ENCODE measurements at places on chromosomes 4 and X.

GRCh38 chrX:54991706-54992105, 2.3 kb downstream of the PFKFB1 start:
- no peaks in the 10 kb centered on the region for H3K36me3 ChIP-seq
- DNase-seq: no peak
- no peak overlapping the region for H3K4me3 ChIP-seq
- no peaks in the 10 kb centered on the region for H3K4me1 ChIP-seq
- no peaks in the 10 kb centered on the region for H3K27me3 ChIP-seq

- DNase-seq: no peak
- H3K4me3 ChIP-seq: no peak overlapping the region
- H3K27ac ChIP-seq: no peak overlapping the region
- no peaks in the 10 kb centered on the region for H3K4me1 ChIP-seq
- no peaks in the 10 kb centered on the region for H3K36me3 ChIP-seq
Measured at GRCh38 chr4:3836756-3837601, 70.8 kb downstream of the ADRA2C start.

- H3K36me3 ChIP-seq: no peaks in the 10 kb centered on the region
- H3K4me1 ChIP-seq: no peaks in the 10 kb centered on the region
- DNase-seq: no peak
- H3K27me3 ChIP-seq: no peaks in the 10 kb centered on the region
Measured at GRCh38 chr4:165720411-165721082, 152.5 kb upstream of the TLL1 start.

- no peak overlapping the region for H3K4me3 ChIP-seq
- DNase-seq: no peak
- H3K36me3 ChIP-seq: no peaks in the 10 kb centered on the region
- H3K4me1 ChIP-seq: no peaks in the 10 kb centered on the region
Measured at GRCh38 chr4:137664416-137664815, 132.1 kb upstream of the PCDH18 start.

GRCh38 chrX:155880586-155881157, 473 bp upstream of the VAMP7 start:
- no peak for DNase-seq
- no peaks in the 10 kb centered on the region for H3K27me3 ChIP-seq
- H3K4me1 ChIP-seq: peaks cover 22% of the 10 kb centered on the region
- peak overlapping the region; percentile 92 for H3K4me3 ChIP-seq
- H3K36me3 ChIP-seq: peaks cover 2% of the 10 kb centered on the region
- peak overlapping the region; percentile 95 for H3K27ac ChIP-seq

- H3K4me1 ChIP-seq: peaks cover 5% of the 10 kb centered on the region
- H3K4me3 ChIP-seq: no peak overlapping the region
- no peaks in the 10 kb centered on the region for H3K27me3 ChIP-seq
- H3K36me3 ChIP-seq: peaks cover 7% of the 10 kb centered on the region
- DNase-seq: peak; percentile 35
- H3K27ac ChIP-seq: no peak overlapping the region
Measured at GRCh38 chr4:151117371-151117962, 18.0 kb downstream of the RPS3A start.

GRCh38 chr4:87489678-87490077, 39.5 kb downstream of the SPARCL1 start:
- no peaks in the 10 kb centered on the region for H3K36me3 ChIP-seq
- H3K4me3 ChIP-seq: no peak overlapping the region
- peaks cover 6% of the 10 kb centered on the region for H3K4me1 ChIP-seq
- H3K27me3 ChIP-seq: peaks cover 7% of the 10 kb centered on the region
- H3K27ac ChIP-seq: no peak overlapping the region

DNA sequence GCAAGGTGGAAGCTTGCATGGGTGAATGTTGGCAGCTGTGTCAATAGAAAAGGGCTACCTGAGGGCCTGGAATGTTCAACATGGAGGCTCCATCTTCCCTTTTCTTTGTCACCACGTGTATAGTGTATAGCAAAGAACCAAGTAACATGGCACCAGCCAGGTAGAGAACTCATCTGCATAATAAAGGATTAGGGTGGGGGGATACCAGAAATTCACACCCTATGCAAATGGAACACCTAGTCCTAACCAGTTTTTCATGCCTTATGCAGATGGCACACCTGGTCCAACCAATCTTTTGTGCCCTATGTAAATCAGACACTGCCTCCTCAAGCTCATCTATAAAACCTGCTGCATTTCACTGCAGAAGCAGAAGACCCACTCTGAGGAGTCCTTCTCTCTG, 169.6 kb upstream of the GLRA2 start:
- H3K36me3 ChIP-seq: no peaks in the 10 kb centered on the region
- DNase-seq: no peak
- no peak overlapping the region for H3K4me3 ChIP-seq
- no peaks in the 10 kb centered on the region for H3K4me1 ChIP-seq

GRCh38 chr4:148926276-148927260, 484.4 kb upstream of the NR3C2 start:
- no peaks in the 10 kb centered on the region for H3K27me3 ChIP-seq
- no peaks in the 10 kb centered on the region for H3K4me1 ChIP-seq
- no peak overlapping the region for H3K4me3 ChIP-seq
- no peaks in the 10 kb centered on the region for H3K36me3 ChIP-seq
- no peak for DNase-seq

DNA sequence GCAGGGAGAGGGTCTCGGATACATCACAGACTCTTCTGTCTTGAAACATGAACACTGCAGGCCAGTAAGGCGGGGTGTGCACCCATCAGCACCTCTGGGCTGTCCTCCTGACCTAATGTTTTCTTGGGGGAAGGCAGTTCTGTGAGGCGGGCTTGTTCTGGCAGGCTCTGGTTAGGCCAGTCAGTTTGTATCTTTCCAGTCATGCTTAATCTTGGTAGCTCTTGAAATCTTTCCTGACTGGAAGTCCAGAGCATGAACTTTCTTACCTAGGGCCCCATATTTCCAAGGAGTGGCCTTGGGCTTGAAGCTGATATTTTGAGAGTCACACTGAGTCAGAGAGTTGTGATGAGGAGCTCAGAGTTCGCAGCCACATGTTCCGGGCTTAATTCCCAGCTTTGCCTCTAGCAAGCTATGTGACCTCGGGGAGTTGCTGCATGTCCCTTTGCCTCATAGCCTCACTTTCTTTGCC, 54.2 kb upstream of the RASSF6 start:
- peaks cover 3% of the 10 kb centered on the region for H3K27me3 ChIP-seq
- no peaks in the 10 kb centered on the region for H3K36me3 ChIP-seq
- DNase-seq: no peak
- H3K4me1 ChIP-seq: no peaks in the 10 kb centered on the region
- no peak overlapping the region for H3K27ac ChIP-seq
- H3K4me3 ChIP-seq: no peak overlapping the region

DNA sequence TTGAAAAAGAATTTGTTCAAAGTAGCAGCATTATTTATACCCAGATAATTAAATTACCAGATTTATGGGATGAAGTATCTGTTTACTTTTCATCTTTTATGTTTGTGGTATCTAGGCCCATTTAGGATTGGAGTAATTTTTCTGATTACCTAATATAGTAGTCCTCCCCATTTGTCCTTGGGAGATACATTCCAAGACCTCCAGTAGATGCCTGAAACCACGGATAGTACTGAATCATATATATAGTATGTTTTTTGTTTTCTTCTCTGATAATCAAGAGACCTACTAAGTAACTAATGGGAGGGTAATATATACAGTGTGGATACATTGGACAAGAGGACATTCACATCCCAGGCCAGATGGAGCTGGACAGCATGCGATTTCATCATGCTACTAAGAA, 30.7 kb upstream of the PTPN13 start:
- H3K27me3 ChIP-seq: peaks cover 9% of the 10 kb centered on the region
- peaks cover 2% of the 10 kb centered on the region for H3K4me1 ChIP-seq
- no peak overlapping the region for H3K27ac ChIP-seq
- no peak for DNase-seq
- no peaks in the 10 kb centered on the region for H3K36me3 ChIP-seq

DNA sequence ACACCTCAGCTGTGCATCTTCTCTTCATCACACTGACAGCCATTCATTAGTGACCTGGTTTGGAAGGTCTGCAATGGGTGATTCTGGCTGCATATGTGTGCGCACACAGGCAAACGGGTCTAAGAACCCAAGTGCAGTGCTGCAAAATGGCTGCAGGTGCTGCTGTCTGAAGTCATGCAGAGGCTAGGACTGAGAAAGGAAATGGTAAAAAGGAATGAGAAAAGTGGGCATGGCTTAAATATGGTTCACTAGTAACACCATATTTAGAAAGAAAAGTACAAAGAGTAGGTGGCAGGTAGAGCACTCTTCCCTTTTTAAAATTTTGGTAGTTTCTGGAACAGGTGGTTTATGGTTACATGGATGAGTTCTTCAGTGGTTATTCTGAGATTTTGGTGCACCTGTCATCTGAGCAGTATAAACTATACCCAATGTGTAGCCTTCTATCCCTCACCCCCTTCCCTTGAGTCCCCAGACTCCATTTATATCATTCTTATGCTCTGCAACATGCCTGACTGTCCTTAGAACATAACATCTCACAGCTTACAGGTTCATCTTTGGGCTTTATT, 78.4 kb downstream of the CCNG2 start:
- no peaks in the 10 kb centered on the region for H3K4me1 ChIP-seq
- no peak overlapping the region for H3K27ac ChIP-seq
- H3K27me3 ChIP-seq: peaks cover 2% of the 10 kb centered on the region
- no peak overlapping the region for H3K4me3 ChIP-seq
- H3K36me3 ChIP-seq: no peaks in the 10 kb centered on the region

GRCh38 chr4:164501074-164501473, 252.9 kb upstream of the SMIM31 start:
- no peak for DNase-seq
- H3K4me3 ChIP-seq: no peak overlapping the region
- no peaks in the 10 kb centered on the region for H3K27me3 ChIP-seq

GRCh38 chr4:19494961-19495360, 756.7 kb upstream of the SLIT2 start:
- no peak for DNase-seq
- no peaks in the 10 kb centered on the region for H3K4me1 ChIP-seq
- no peak overlapping the region for H3K27ac ChIP-seq
- no peaks in the 10 kb centered on the region for H3K27me3 ChIP-seq

DNA sequence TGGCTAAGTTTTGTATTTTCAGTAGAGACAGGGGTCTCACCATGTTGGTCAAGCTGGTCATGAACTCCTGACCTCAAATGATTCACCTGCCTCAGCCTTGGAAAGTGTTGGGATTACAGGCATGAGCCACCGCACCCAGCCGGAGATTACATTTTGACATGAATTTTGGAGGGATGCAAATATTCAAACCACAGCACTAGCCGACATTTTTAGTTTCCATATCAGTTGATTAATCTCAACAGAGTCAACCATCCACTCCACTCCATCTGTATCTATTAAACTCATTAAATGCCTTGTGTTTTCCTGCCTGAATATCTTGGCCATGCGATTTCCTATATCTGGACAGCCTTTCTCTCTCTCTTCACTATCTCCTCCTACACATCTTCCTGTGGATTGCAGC, 64.1 kb upstream of the PDGFRA start:
- H3K36me3 ChIP-seq: no peaks in the 10 kb centered on the region
- H3K4me3 ChIP-seq: no peak overlapping the region

- no peak overlapping the region for H3K27ac ChIP-seq
- DNase-seq: no peak
- no peak overlapping the region for H3K4me3 ChIP-seq
- H3K27me3 ChIP-seq: peaks cover 10% of the 10 kb centered on the region
- H3K36me3 ChIP-seq: no peaks in the 10 kb centered on the region
Measured at GRCh38 chr4:47002580-47002979, 9.2 kb upstream of the GABRA4 start.

DNA sequence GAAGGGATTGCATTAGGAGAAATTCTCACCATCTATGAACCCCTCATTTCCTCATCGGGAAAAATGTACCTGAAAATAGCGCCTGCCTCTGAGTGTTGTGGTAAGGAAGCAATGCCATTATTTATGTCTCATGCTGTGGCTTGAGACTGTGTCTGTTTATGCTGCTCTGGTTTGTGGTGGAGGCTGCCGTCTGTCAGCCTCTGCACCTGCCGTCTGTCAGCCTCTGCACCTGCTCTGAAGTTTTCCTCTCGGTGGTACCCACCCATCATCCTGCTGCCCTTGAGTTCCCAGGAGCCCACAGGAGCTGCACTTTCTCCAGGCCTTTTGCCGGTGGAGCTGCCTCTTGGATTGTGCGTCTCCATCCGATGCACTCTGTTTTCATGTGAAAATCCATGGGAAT, 68.5 kb upstream of the PPP2R3B start:
- H3K4me1 ChIP-seq: no peaks in the 10 kb centered on the region
- H3K4me3 ChIP-seq: no peak overlapping the region
- no peaks in the 10 kb centered on the region for H3K27me3 ChIP-seq
- no peak for DNase-seq
- no peak overlapping the region for H3K27ac ChIP-seq

DNA sequence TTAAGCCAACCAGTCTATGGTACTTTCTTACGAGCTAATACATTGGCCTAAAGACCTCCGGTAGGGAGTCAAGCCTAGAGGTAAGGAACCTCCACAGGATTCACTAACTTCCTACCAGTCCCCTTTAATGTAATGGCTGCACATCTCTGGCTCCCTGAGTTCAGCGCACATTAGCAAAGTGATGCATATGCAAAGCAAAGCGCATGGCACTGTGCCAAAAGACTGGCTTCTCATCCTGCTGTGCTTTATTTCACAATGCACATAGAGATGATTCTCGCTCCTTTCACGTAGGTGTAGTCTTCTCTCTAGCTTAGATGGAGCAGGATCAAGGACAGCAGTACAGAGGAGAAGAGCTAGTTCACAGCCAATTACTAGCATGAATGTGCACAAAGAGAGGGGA, 14.6 kb upstream of the CLTRN start:
- H3K27ac ChIP-seq: no peak overlapping the region
- H3K36me3 ChIP-seq: peaks cover 7% of the 10 kb centered on the region
- no peaks in the 10 kb centered on the region for H3K27me3 ChIP-seq
- H3K4me1 ChIP-seq: peaks cover 7% of the 10 kb centered on the region
- no peak overlapping the region for H3K4me3 ChIP-seq

DNA sequence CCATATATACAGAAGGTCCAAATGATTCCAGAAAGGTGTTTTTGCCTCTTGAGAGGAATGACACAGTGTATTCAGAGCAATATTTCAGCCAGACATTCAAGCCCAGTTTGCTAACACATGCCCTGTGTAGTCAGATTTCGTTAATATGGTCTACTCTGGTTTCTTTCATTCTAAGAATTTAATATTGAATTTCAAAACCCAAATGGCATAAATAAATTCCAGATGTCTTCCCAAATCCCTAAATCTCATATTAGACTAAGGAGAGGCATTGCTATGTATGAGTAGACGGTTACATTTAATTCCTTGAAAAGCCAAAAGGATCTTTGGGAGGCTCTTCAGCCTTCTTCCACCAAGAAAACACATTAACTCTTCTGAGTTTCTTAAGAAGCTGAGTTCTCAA, 66.3 kb upstream of the C1QTNF7 start:
- H3K27ac ChIP-seq: no peak overlapping the region
- H3K27me3 ChIP-seq: peaks cover 43% of the 10 kb centered on the region
- H3K4me3 ChIP-seq: no peak overlapping the region
- DNase-seq: no peak

Data from T-helper 2 cell treated with Interferon-gamma antibody and Interleukin-4, amounts not matched to agents 5 μg/mL and 100 μg/mL, for 36 hours (primary cell).